ENCODE measurements at places on chromosomes 5 and 9.

DNA sequence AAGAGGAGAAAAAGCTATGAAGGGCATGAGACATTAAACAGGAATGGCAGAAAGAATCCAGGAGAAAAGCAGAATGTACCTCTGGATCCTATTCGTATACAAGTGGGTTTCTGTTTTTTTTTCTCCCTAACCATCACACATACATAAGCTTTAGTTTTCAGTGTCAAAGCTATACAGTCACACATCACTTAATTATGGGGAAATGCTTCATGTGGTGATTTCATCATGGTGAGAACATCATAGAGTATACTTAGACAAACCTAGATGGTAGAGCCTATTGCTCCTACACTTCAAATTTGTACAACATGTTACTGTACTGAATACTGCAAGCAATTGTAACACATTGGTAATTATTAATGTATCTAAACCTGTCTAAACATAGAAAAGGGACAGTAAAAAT, 290.6 kb downstream of the AOPEP start:
- DNase-seq: no peak

- DNase-seq: no peak
Observed at GRCh38 chr9:40925149-40925548, 203.3 kb downstream of the FOXD4L6 start.

DNA sequence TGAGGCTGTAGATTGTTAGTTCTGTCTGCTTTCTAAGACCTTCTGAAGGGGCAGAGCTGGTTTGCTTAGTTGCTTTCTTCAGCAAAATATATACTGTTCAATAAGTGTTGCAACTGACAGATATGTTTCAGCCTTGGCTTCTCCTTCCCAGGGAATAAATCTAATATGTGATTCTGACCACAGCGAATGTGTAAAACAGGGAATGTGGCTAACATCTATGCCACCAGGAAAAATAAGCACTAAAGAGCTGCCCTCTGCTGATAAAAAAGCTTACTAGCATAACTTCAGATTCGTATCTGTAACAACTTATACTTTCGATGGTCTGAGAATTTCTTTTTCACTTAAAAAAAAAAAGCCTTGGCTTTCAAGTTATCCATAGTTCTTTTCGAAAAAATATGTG, 13.0 kb upstream of the OSMR start:
- DNase-seq: no peak

DNA sequence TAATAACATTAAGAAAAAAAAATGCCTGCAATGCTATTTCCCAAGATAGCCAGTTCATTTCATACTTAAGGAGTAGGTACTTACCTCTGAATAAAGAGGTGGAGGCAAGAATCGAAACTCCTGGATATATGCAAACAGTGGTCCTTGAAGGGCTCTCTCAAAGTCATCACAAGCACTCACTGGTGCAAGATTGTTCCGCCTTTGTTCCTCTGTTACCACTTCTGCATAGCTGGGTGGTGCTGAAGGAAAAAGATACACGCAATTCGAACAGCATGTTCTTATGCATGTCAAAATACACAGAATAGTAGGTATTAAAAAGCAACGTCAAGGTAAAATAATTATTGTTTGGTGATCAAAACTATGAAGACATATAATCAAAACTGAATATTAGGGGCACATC, 9.5 kb downstream of the ARRDC3 start:
- no peak for DNase-seq

DNA sequence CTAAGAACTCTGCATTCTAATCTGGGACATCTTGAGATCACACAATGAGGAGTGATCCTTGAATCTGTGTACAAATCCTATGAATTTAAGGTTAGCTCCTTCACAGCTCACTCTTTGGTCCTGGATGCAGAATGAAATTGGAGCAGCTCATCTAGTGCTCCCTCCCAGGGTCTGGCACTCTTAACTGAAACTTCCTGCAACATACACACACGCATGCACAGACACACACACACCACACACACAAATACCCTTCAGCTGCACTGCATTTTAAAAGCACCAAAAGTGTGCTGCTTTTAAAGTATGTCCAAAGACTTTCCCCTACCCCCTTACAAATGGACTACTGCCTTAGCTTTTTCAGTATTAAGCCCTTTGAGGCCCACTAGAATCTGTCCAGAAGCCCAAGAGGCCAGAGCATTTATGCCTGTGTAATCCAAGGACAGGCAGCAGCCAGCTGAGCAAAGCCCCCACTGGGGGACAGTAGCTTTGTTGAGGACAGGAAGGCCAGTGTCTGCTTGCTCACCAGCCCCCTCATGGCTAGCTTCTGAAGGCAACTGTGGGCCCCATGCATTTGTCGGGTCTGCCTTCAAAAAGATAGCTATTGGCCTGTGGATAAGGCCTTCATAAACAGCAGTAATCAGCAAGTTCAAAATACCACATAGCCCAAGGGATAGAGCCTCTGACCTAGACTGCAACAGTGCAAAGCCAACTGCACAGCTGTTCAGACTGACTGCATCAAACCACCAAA, 43.6 kb downstream of the CDO1 start:
- DNase-seq: no peak

- peak; percentile 20 for DNase-seq
Observed at GRCh38 chr9:33225319-33226147, 14.4 kb upstream of the SPINK4 start.

DNA sequence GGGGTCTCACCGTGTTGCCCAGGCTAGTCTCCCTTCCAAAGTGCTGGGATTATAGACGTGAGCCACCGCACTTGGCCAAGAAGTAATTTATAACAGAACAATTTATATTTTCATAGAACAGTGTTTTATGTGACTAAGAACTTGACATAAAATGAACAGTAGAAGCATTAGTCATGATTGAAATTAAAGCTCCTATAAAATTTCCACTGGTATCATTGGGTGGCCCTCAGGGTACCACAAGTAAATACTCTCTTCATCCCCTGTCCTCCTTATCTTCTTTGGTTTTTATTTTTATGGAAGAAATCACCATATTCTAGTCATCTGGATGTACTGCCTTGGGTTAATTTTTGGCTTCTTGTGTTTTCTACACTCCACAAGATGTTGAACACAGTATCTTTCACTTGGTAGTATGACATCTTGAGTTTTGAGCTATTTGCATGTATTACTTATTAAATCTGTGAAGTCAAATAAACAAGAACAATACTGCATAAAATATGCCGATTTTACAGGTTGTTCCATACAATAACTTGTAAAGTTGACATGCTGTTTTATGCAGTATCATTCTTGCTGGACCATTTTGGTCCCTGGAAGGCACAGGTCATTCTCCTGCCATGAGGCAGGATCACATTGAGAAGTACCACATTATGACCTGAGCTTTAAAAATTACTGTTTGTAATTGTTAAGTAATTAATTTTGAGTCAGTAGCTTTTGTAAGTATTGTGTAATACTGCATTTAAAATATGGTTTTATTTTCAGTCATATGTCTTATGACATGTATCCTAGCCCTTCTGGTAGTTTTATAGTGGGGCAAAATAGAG, 24.4 kb downstream of the LMNB1 start:
- DNase-seq: no peak

GRCh38 chr5:93358176-93358575, 222.8 kb downstream of the NR2F1-AS1 start:
- no peak for DNase-seq

GRCh38 chr5:149792540-149793255, 62.6 kb downstream of the PPARGC1B start:
- DNase-seq: no peak

- peak; percentile 69 for DNase-seq
Observed at GRCh38 chr9:135146766-135147473, 59.5 kb downstream of the OLFM1 start.

DNA sequence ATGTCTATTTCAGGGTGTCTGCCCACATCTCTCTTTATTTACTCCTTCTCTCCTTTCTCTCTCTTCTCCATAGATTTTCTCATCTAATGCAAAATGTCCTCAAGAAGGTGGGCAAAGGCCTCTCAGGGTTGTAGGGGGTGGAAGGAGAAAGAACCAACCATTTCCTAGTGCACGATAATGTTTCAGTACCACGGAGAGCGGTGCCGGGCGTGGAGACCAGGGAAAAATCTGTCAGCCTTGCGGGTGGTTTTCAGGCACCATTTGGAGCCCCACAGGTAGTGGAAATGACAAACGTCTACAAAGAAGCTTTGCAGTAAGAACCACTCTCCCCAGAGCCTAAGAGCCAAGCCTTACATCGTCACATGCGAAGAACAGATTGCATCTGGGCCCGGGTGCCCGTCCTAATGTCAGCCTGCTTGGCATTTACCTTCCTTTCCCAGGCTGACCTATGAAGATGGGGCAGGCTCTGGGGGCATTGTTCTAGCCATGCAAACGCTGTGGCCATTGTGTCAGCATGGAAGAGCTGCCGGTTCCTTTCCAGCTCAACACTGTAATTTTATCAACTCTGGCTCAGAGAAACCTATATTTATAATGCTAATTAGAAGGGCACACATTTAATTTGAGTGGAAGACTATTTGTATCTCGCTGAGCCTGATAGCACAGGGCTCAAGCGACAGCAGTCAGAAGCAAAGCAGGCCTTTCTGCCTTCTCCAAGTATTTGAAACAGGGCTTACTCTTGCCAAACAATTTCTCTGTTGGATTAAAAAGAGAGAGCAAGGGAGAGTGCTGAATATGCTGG, 430.1 kb upstream of the WWC1 start:
- no peak for DNase-seq

- no peak for DNase-seq
Observed at GRCh38 chr5:145681216-145681615, 153.9 kb downstream of the PRELID2 start.

DNA sequence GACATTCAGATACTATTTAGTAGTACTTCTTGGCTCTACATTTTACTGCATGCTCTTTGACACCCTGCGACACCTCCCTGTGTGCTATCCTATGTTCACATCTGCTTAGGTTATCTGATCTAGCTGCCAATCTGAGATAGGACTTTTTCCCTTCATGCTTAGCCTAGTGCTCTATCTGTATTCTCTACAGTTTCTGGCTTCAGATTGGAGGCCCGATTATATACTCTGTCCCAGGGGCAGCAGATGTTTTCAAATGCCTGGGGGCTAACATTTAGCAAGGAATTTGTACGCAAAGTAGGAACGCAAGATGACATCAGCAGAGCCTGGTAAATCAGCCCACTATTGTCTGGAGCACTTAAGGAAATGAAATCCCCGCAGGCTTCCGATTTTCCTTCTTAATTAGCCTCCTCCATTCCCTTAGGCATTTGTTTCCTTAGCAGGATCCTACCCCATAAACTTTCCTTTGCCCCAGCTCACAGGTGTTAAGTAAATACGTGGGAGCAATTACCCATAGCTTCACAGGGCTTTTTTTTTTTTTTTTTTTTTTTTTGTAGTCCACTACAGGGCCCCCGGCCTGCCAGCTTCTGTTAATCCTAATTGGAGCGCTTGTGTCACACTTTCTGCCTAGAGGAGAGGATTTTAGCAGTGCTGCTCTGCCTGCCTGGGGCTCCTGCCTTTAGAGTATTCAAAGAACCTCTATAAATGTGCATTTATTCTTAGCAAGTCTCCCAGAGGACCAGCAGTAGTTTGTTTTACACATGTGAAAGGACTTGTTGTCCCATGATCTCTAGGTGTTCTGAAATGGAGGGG, 61.1 kb upstream of the LPAR1 start:
- no peak for DNase-seq

GRCh38 chr9:18333157-18333556, 140.8 kb upstream of the ADAMTSL1 start:
- no peak for DNase-seq

All from DMS 273 treated with DMSO at 0.1 percent for 48 hours (cell line).